ENCODE measurements at places on chromosomes 6 and 20.

DNA sequence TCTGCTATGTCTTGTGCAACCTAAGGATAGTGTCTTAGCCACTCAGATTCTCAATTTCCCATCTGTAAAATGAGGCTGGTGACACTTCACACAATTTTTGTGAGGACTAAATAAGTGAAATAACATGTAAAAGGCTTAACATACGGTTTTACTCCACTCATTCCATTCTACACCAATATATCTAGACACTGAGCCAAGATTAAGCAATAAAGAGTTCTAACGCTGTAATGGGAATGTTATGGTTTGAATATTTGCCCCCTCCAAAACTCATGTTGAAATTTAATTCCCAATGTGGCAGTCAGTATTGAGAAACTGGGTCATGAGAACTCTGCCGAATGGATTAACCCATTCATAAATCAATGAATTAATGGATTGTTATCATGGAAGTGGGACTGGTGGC is 301.0 kb downstream of the HACE1 start:
- DNase-seq = no peak

DNA sequence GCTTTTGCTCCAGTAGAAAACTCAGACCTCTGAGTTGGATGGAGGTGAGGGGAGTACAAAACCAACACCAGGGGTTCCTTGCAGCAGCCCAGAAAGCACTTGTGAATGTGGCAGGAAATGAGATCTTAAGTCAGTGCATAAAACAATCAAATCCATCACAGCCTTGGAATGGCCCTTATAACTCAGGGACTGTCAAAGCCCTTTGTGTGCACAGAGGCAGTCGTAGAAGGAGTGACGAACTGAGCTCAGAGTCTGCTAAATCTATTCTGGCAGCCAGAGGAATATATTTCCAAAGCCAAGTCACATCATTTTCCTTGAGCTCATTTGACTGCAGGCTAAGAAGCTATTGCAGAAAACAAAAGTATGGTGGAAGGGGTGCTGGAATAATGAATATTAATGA is 676.6 kb downstream of the DHX35 start:
- no peak for DNase-seq

GRCh38 chr6:83847179-83847578 is 6.0 kb upstream of the RIPPLY2 start:
- DNase-seq = no peak

DNA sequence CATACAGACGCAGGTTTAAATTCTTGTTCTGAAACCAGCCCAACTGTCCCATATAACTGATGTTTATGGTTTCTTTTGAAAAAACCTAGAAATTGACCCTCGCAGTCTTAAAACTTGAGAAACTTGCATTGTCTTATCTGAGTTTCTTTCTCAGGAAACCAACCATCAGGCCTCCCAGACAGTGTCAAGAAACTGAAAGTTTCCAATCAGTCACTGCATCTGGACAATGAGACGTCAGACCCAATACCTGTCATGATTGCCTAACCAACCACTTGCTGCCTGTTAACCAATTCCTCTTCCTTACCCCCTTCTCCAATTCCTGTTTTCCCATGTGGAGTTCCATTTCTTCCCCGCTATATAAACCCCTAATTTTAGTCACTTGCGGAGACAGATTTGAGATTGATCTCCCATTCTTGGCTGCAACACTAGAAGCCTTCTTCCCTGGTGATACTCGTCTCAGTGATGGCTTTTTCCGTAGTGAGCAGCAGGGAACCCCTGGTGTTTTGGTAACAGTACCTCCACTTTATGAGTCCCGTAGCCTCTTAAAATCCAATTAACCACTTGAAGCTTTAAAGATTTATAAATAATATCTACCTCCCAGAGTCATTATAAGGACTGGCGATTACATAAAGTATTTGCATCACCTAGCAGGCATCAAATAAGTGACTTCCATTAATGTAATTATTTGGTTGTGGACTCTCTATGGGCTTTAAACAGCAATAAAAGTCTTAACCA is 49.3 kb downstream of the GPR63 start:
- DNase-seq = no peak

GRCh38 chr6:128443553-128443952 is 76.8 kb downstream of the PTPRK start:
- DNase-seq = no peak

DNA sequence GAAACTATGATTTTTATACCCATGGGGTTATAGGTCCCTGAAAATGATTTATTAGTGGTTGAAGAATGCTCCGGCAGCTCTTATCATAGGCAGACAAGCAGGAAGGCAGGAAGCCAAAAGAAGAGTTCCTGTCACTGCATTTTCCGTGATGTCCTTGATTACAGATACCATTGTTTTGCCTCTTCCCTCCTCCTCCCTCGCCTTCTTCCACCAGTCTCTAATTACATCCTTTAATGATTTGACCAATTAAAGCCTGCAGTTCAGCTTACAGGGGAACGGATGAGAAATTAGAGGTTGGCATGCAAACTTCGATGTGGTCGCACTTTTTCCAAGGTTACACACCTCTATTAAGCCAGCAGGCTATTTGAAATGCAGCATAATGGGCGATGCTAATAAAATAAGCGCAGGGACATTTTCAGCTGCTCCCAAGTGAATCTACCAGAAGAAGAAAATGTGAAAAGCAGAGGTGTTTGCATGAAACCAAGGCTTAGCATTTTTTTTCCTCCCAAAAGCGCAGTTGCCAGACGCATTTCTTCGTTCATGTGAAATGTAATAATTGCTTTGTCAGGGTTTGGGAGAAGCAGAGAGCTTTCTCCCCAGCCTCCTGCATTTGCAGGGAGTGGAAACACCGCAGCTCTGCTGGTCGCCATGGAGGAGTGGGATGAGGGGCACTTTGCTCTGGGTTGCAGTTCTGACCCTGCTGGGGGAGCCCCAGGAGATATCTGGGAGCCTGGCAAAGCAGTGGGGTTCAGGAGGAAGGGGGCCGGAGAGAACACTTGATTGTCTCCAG is 6.0 kb downstream of the NOX3 start:
- no peak for DNase-seq

DNA sequence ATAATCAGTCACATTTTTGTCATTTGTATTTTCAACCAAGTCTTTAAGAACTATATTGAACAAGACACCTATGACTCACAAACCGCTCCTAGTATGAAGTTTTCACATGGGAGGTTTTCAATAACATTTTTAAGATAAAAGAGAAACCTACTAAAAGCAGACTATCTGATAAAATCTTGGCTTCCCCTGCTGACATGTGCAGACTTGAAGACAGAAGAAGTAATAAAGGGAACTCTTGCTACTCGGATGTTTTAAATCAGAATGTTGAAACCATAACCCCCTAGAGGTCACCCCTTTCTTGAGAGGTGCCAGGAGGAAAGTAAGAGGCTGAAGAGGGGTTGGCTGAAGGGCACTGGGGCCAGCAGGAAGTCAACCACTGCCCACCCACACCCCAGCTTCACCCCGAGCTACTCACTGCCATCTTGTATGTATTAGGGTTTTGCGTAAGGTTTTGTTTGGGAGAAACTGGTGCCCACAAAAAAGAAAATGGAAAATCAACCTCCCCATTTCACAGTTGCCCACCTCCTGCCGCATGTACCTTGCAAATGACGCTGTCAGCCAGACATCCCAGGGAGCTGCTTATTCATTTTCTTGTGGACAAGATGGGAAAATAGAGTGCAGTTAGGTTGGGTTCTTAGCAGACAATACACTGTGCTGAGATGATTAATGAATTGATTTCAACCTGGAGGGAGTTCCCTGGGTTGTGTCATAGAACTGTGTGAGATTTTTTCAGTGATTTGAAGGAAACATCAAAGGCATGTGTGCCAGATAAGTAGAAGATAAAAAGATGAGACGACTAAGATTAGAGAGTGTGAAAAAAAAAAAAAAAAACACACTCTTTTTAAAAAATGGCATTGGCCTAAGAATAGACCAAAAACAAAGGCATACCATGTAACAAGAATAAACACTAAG is 83.2 kb upstream of the TAB2 start:
- DNase-seq = no peak

DNA sequence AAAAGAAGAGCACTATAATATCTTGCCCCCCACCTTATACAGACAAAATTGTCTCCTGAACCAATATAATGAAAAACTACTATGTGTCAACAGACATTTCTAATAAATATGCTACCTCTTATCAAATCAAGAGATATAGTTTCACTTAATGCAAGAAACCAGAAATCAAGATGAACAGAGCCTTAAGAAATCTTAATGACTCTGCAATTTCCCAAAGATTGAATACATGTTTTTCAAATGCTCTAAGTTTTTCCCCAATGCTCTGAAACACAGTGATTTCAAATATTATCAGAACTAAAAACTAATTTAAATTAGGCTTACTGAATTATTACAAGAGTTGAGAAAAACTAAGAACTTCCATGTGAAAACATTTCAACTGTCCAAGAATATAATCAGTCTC is 13.3 kb downstream of the SUPT3H start:
- DNase-seq = no peak
